ENCODE measurements at places on chromosomes 2 and 18.

DNA sequence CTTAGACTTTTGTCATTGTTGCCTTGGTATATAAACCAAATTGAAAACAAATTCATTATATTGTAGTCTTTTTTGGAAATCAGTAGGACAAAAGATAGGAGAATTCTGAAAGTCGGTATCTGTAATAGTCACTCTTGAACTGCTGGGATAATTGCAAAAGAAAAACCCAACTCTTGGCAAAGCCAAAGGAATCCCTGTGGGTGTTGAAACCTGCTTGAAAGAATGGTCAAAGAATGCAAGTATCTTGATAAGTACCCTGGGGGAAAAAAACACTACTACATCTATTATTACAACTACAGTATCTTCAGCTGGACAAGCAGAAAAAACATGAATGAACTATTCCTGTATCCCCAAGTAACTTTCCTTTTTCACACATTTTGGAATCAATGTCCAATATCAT is 7.3 kb upstream of the FAM237A start:
- no peak for DNase-seq

- DNase-seq = no peak
Observed at GRCh38 chr2:172921532-172922236, 154.0 kb upstream of the MAP3K20 start.

- no peak for DNase-seq
Observed at GRCh38 chr2:102278720-102279390, 32.5 kb upstream of the IL1RL1 start.

GRCh38 chr2:57516698-57517340 is 529.8 kb upstream of the VRK2 start:
- DNase-seq = no peak

DNA sequence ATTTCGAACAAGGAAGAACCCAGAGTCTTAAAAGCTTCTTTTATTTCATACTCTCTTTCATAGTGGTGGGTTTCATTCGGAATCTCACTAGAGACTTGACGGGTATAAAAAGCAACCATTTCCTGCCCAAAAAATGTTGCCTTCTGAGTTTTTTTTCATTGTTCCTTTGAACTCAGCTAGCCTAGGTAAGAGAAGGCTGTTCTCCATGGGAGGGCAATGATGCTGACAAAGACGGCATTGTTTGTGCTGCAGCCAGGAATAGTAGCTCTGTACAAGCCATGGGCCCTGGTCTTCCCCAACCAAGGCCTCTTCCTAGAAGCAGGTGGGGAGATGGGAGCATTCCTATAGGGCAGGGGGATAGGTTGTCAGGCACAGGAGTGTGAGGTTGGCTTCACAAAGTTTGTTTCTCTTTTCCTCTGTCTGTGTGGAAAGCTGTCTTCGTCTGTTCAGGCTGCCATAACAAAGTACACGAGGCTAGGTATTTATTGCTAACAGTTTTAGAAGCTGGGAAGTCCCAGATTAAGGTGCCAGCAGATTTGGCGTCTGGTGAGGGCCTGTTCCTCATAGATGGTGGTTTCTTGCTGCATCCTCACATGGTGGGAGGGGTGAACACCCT is 405.1 kb downstream of the NBAS start:
- DNase-seq = no peak

DNA sequence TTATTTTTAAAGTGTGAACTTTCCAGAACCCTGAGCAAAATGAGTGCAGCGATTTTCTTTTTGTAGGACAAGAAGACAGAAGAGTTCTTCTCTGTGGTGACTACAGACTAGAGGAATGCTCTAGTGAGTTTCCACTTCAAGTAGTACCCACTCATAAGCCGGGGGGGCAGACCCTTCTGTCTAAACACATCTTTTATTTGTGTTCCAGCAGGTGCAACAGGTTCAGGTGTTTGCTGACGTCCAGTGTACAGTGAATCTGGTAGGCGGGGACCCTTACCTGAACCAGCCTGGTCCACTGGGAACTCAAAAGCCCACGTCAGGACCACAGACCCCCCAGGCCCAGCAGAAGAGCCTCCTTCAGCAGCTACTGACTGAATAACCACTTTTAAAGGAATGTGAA is 25.2 kb downstream of the PTRHD1 start:
- DNase-seq = no peak

- no peak for DNase-seq
Observed at GRCh38 chr2:238032755-238033337, 28.0 kb upstream of the SCLY start.

DNA sequence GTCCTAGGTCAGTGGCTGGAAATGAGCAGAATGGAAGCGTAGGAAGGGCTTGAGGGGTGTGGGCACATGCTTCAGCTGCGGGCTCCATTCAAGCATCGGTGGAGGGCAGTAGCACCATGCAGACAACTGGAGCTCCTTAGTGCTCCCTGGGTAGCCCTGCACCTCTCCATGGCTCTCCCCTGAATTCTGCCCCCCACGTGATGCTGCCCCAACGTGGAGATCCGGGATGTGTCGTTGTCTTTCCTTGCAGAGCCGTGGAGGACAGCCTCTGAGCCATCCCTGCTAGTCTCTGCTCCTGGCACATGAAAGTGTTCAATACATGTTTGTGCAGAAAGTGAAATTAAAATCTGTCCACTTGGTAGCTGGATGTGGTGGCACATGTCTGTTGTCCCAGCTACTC is 94.5 kb downstream of the SH3RF3 start:
- no peak for DNase-seq

GRCh38 chr2:101114268-101114783 is 36.9 kb downstream of the TBC1D8 start:
- DNase-seq = no peak
